Fibroblast of skin of scalp (primary cell): ENCODE measurements at places on chromosomes 2 and 18.

DNA sequence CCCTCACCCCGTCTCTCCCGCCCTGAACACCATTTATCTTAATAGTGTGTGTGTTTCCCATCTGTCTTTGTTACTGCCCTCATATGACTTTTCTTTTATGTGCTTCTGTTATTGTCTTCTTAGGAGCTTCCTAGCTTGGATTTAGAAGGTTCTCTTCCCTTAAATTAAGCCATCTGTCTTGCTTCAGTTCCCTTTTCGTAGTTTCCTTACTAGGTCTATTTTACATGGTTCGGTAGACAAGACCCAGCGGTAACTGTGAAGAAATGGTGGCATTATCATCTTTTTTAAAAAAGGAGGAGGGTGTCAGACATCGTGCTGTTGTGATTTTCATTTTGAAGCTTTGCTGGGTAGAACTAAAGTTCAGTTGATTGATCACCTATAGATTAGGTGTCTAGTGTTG is 10.3 kb downstream of the NCK2 start:
- DNase-seq = no peak

- no peak for DNase-seq
Measured at GRCh38 chr18:48635806-48636205, 97.0 kb downstream of the CTIF start.

DNA sequence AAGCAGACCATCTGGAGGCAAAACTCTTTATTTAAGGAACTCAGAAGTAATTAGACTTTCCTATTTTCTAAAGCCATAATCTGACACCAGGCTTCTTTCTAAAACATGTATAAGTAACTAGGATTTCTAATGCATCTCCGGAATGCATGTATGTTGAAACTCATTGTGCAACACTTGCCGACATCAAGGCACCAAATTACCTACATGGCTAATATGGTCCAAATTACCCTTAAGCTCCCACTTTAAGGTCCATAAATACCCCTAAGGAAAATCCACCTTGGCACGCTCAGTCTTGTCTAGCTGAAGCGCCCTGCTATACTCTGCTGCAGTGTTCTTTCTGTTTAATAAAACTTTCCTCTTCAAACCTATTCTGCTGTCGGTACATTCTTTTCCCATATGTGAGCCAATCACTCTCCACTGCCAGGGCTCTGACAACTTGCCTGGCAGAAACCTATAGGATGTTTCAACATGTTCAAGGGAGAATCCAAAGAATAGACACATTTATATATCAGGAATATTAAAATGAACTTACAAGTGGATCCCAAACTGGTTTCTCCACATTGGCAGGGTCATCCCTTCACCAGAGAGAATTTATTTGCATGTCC is 171.9 kb downstream of the GALNT1 start:
- DNase-seq = no peak

DNA sequence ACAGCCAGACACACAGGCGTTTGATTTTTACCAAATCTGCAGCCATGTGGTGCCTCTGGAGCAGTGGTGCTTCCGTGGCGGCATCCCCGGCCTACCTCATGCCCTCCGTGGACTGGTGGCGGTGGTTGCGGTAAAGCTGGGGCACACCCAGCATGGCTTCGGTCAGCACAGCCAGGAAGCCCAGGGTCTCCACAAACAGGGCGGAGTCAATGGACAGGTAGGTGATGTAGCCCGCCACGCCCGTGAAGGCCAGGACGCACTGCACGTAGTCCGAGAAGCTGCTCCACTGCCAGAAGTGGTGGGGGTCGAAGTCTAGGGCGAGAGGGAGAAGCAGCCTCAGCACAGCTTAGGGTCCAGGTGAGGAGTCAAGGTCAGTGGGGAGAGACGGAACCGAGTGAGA is 32.4 kb downstream of the SLC66A2 start:
- no peak for DNase-seq

GRCh38 chr2:25521665-25522387 is 151.6 kb downstream of the DTNB start:
- peak; percentile 77 for DNase-seq
